ENCODE measurements at places on chromosomes 5 and 9.
A peak's percentile ranks its signal among the peaks of the same experiment; 100 is the strongest.

GRCh38 chr9:92911511-92912475, 34.0 kb upstream of the ZNF484 start:
- peak; percentile 33 for DNase-seq

- DNase-seq = no peak
Observed at GRCh38 chr5:154620411-154620810, 134.8 kb upstream of the LARP1 start.

DNA sequence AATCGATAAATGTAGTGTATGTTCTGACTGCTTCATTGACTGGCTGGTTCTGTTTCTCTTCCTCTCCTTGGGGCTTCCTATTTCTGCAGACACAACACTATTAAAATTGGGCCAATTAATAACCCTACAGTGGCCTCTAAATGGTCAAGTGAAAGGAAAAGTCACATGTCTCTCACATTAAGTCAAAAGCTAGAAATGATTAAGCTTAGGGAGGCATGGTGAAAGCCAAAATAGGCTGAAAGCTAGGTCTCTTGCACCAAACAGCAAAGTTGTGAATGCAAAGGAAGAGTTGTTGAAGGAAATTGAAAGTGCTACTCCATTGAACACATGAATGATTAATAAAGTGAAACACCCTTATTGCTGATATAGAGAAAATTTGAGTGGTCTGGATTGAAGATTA, 58.2 kb downstream of the CCNH start:
- no peak for DNase-seq

- no peak for DNase-seq
Observed at GRCh38 chr5:38681029-38681706, 124.7 kb upstream of the LIFR start.

- DNase-seq = no peak
Observed at GRCh38 chr5:87752362-87752761, 339.6 kb upstream of the CCNH start.

- peak; percentile 19 for DNase-seq
Observed at GRCh38 chr5:78243639-78244038, 50.9 kb downstream of the AP3B1 start.

- DNase-seq = no peak
Observed at GRCh38 chr9:132883349-132884294, 4.9 kb downstream of the SPACA9 start.

DNA sequence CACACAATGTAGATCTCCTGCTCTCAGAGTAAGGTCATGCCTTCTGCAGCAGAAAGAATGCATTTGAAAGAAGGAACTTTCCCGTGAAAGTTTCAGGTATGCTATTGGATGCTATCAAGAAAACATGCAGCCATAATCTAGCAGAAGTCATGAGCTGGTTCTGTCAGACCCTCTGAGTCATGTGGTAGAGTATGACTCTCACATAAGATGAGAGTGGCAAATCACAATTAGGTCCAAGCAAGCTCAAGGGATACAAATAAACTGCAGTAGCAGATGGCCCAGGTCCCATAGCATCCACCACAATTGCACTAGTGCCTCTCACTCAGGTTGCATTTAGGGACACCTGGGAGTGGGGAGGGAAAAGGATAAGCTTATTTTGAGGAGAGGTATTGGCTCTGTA, 292.8 kb downstream of the ASTN2 start:
- no peak for DNase-seq

- DNase-seq = no peak
Observed at GRCh38 chr5:32574540-32575175, 10.7 kb upstream of the SUB1 start.

DNA sequence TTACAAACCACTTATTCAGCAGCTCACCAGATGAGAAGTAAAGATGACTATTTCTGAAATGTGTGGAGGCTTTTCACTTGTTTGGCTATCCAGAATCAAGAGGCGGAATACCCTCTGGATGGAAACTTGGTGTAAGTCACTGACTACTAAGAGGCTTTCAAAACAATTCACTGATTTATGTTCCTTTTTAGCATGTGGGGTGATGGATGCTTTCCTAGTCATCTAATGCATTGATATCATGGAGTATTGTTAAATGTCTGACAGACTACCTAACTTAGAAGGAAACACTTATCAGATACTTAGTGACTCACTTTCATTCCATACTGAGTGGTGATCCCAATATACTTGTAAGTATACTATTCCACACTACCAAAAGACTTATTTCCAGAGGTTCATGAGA, 141.4 kb downstream of the PLK2 start:
- no peak for DNase-seq

DNA sequence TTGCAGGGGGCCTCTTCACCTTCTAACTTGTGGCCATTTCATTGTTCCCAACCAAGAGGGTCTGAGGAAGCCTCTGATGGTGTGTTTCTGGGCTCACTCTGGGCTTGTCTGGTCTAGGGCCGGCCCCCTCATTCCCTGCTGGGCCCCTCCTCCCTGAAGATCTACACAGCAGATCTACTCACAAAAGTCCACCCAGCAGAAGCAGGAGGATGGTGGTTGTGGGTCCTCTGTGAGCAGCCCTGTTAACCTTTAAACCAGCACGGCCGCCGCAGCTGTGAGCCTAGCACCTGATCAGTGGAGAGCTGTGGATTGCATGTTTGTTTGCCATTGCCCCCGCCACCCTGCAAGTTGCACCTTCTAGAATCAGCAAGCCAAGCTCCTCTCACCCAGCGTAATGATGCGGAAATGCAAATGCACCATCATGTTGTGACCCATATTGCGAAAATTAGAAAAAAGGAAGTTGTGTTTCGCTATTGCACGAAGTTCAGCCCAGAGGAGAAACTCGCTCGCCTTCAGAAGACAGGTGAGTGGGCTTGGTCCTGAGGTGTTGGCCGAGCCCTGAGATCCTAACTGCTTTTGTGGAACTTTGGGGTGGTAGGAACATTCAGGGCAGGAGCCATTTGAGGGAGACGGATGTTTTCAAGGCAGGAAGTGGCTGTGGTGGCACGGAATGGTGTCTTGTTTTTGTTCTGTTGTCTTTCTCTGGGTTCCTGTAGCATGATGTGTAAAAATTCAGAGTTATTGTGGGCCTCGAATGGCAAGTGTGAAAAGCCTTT, 16.7 kb downstream of the FGD3 start:
- no peak for DNase-seq

- no peak for DNase-seq
Observed at GRCh38 chr5:68464424-68464823, 248.9 kb downstream of the PIK3R1 start.

DNA sequence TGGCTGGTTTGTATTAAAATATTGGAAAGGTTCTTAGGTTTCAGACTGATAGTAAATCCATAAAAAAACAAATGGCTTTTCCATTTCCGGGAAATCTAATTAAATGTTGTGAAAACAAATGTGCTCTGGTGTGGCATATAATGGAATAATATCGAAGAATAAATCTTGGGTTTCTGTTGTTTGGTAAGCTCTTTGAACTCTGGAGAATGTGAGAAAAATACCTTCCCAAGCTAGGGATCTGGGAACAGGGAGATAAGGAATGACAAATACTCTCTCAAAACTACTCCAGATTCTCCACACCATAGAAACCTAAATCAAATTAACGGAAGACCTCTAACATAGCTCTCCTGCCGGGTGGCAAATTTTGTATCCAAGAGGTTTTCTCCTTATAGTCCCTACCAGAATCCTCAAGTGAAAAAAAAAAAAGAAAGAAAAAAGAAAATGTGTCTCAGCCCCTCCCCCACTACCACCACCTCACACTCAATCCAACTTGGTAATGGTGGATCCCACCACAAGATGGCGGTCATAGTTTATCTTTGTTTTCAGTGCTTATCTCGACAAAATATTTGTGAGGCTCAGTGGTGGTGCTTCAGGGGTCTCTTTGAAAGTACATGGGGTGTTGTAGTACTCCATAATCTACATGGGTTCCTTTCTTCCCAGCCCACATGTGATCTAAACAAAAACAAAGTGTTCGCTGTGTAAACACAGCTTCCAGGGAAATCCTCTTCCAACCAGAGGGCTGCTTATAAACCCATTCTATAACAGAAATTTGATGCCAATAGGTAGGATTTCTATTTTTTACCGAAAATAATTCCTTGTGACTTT, 54.5 kb upstream of the FST start:
- no peak for DNase-seq

GRCh38 chr9:108869092-108869725, 7.1 kb downstream of the ACTL7A start:
- DNase-seq = no peak

- DNase-seq = no peak
Observed at GRCh38 chr5:150295172-150295634, 5.6 kb upstream of the CAMK2A start.

- DNase-seq = no peak
Observed at GRCh38 chr5:65718576-65719310, 3.2 kb downstream of the SGTB start.

DNA sequence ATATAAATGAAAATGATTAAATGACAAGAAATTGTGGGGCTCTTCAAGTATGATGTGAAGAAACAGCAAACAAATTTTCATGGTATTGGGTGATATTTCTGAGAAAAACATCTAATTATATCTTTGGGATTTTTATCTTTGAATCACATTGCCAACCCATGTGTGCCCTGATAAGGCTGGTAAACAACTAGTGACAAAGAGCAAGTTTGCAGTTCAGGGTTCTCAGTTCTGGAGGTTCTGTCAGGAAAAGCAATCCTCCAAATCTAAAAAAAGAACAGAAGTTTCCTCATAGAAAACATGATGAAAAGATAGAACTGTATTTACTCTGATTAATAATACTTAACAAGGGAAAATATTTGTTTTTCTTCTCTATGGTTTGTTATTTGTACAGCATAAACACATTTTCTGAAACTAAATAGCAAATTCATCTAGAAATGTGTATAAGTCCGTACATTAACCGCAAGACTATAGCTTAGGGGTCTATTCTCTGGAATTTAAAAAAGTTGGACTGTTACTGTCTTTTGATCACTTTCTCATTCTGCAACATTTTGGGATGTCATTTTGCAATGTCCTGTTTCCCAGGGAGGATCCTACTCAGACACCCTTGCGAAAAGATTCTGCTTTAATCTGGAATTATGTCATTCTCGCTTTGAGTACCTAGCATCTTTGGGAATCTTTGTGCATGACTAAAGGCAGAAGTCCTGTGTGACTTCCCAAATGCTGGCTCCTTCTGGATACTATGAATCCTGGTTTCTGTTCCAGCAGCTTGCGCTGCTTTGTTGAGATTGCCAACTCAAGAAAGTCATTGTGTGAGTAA, 308.5 kb downstream of the ADGRV1 start:
- no peak for DNase-seq

GRCh38 chr9:2872931-2873323, 29.0 kb upstream of the PUM3 start:
- no peak for DNase-seq

GRCh38 chr5:33182986-33183385, 257.8 kb upstream of the TARS1 start:
- no peak for DNase-seq

GRCh38 chr5:138716456-138716924, 36.7 kb upstream of the CTNNA1 start:
- no peak for DNase-seq

DNA sequence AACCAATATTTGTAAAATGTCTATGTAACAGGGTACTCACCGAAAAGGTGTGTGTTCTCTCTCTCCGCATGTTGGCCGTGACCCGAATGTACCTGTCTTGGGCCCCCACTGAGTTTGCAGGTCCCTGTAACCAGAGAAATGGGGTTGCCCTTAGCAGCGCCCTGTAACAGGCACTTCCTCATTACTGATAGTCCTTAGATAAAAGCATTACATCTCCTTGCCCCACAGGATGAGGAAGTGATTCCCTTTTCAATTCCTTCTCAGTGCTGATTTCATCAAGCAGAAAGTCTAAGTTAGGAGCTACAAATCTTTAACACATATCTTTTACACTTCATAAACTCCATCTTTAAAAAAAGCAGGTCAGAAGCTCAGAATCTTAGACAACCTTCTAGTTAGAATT, 15.2 kb upstream of the HMHB1 start:
- no peak for DNase-seq

DNA sequence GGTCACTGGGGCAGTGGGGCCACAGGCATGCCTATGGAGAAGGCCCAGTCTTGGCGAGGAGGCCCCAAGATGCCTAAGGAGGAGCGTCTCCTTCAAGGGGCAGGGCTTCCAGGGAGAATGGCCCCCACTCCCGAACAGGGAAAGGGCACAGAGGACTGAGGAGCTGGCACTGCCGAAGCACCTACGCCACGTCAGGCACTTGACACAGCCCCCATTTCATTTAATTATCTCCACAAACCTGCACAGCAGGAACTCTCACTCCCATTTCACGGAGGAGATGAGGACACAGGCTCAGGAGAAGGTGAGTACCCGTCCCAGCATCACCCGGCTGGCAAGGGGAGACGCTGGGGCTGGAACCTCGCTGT, 26.0 kb downstream of the EGR1 start:
- no peak for DNase-seq

GRCh38 chr5:151097820-151098767, 17.3 kb upstream of the TNIP1 start:
- no peak for DNase-seq

- DNase-seq = no peak
Observed at GRCh38 chr5:101520417-101520816, 617.3 kb upstream of the ST8SIA4 start.

GRCh38 chr5:35061211-35061770, 13.5 kb upstream of the AGXT2 start:
- DNase-seq = no peak

- DNase-seq = no peak
Observed at GRCh38 chr5:27706832-27707231, 668.4 kb upstream of the CDH9 start.

- no peak for DNase-seq
Observed at GRCh38 chr9:8457816-8458215, 658.2 kb upstream of the DMAC1 start.

GRCh38 chr5:78630047-78630446, 18.5 kb downstream of the LHFPL2 start:
- no peak for DNase-seq

GRCh38 chr9:97615439-97616072, 17.6 kb downstream of the TSTD2 start:
- DNase-seq = peak; percentile 33

Data from SJSA1 (cell line).